ENCODE measurements at places on chromosomes 7 and 10.
A peak's percentile ranks its signal among the peaks of the same experiment; 100 is the strongest.

GRCh38 chr10:16822726-16823360, 5.6 kb upstream of the RSU1 start:
- no peak for DNase-seq

DNA sequence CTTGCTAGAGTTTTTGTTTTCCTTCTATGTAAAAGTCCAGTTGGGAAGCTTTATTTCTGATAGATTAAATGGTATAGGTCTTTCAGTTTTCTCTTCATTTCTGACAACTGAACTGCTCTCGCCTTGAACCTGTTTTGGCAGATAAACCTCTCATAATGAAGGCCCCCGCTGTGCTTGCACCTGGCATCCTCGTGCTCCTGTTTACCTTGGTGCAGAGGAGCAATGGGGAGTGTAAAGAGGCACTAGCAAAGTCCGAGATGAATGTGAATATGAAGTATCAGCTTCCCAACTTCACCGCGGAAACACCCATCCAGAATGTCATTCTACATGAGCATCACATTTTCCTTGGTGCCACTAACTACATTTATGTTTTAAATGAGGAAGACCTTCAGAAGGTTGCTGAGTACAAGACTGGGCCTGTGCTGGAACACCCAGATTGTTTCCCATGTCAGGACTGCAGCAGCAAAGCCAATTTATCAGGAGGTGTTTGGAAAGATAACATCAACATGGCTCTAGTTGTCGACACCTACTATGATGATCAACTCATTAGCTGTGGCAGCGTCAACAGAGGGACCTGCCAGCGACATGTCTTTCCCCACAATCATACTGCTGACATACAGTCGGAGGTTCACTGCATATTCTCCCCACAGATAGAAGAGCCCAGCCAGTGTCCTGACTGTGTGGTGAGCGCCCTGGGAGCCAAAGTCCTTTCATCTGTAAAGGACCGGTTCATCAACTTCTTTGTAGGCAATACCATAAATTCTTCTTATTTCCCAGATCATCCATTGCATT, 27.1 kb downstream of the MET start:
- DNase-seq: no peak

DNA sequence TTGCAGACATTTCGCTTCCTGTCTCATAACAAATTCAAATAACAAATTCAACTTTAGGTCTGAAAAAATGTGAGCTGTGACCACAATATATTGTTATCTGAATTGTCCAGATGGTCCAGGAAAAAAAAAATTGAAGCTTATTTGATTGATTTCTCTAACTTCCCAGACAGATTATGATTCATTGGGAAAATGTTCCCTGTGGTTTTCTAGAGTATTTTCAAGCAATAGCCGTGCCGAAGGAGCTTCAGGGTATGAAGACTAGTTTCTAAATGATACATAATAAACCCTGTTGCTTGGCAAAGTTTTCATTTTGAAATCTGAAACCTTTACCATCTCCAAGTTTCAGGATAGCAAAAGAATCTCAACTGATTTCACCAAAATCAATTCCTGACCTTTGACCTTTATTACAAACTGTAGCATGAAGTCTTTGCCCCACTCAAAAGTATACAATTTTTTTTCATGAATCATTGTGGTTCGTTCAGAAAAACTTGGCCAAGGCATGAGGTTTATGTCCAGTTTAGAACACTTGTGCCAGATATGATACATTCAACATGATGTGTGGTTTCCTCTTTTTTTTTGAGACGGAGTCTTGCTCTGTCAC, 109.9 kb downstream of the JCAD start:
- peak; percentile 98 for DNase-seq

DNA sequence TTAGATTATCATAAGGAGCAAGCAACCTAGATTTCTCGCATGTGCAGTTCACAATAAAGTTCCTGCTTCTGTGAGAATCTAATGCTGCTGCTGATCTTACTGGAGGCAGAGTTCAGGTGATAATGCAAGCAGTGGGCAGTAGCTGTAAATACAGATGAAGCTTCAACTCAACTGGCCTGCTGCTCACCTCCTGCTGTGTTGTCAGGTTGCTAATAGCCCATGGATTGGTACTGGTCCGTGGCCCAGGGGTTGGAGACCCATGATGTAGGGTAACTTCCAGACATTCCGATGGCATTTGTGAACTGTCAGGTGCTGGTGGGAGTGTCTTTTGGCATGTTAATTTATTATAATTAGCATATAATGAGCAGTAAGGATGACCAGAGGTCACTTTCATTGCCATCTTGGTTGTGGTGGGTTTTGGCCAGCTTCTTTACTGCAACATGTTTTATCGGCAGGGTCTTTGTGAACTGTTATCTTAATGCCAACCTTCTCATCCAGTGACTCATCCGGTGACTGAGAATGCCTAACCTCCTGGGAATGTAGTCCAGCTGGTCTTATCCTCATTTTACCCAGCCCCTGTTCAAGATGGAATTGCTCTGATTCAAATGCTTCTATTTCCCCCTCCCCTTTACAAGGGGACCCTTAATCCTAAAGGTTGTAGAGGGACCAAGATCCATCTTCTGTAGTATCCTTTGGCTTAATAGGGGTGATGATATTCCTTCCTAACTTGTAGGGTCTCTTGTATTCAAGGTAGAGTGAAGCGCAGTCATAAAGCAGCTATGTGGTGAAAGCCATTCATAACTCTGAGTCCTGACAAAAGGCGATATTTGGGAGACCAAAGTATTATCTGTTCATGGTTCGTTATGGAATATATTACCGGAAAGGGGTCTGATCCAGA, 165.8 kb downstream of the CCSER2 start:
- peak; percentile 38 for DNase-seq

DNA sequence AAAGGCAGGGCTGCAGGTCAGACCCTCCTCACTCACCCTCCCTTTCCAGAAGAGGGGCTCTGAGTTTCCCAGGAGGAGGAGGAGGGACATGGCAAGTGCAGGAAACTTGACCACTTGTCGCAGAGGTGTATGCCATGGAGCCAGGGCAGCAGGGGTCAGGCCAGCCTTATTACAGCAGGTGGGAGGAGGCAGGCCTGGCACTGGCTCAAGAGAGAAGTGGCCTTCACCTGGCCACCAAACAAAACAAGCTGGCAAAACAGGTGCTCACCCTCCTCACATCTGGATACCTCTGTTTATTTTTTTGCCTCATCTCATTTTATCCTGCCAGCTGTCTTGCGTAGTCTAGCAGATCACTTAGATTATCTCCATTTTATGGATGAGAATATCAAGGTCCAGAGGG, 12.5 kb downstream of the COL13A1 start:
- DNase-seq: no peak

DNA sequence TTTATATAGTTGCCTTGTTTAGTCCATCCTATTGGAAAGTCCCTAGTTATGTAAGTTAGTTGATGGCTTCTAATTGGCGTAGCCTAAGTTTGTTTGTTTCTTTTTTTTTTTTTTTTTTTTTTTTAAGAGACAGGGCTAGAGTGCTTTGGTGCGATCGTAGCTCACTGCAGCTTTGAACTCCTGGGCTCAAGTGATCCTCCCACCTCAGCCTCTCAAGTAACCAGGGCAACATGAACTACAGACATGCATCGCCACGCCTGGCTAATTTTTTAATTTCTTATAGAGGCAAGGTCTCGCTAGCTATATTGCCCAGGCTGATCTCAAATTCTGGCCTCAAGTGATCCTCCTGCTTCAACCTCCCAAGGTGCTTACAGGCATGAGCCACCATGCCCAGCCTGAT, 7.1 kb downstream of the CSGALNACT2 start:
- no peak for DNase-seq

- peak; percentile 64 for DNase-seq
Observed at GRCh38 chr7:41147606-41148485, 555.0 kb downstream of the INHBA start.

GRCh38 chr7:30181211-30181610, 46.4 kb downstream of the MTURN start:
- DNase-seq: no peak

GRCh38 chr10:31299119-31299518, 19.9 kb upstream of the ZEB1 start:
- DNase-seq: no peak

DNA sequence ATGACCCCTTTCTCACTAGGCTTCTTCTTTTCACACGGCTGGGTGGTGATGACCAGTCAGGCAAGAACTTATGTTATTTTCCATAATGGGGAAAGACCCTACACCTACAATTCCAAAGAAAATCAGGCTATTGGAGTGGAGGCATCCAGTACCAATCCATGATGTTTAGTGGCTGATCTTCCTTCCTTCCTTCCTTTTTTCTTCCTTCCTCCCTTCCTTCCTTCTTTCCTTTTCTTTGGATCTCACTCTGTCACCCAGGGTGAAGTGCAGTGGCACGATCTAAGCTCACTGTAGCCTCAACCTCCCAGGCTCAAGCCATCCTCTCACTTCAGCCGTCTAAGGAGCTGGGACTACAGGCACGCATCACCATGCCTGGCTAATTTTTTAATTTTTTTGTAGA, 2.5 kb downstream of the RGS10 start:
- no peak for DNase-seq

DNA sequence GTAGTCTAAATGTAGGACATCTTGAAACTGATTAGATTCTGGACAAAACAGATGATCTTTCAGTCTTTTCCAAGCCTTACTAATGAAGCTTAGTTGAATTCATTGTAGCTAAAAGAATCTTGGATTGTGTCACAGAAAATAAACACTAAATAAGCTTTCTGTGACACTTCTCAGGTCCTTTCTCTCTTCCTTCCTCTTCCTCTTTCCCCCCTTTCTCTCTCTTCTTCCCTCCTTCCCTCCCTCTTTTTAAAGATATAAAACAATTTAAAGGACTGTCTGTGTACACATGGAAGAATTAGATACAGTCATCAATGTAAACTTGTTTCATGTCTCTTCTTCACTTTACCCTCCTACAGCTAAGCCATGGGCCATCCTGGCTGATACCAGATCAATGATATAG, 5.3 kb upstream of the COMMD3 start:
- DNase-seq: no peak

GRCh38 chr10:6297951-6298381, 95.2 kb downstream of the PFKFB3 start:
- DNase-seq: no peak

DNA sequence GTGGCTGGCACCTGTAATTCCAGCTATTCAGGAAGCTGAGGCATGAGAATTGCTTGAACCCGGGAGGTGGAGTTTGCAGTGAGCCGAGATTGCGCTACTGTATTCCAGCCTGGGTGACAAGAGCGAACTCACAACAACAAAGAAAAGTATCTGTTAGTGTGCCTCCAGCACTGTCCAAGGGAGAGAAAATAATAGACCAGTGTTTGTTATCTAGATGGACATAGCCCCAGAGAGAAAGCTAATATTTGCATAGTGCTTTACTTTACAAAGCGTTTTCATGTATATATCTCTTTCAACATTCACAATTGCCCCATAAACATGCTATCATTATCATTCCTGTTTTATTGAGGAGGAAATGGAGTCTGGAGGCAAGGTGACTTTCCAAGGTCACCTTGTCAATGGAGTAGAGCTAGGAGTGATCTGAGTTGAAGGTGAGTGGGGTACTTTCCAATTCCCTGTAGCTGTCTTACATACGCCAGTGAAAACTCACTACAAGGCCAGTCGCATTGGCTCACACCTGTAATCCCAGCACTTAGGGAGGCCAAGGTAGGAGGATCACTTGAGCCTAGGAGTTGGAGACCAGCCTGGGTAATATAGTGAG, 49.7 kb upstream of the KIF5B start:
- DNase-seq: no peak

- DNase-seq: peak; percentile 57
Observed at GRCh38 chr7:131066635-131067034, 261.0 kb upstream of the MKLN1 start.

GRCh38 chr7:148419856-148420832, 170.4 kb upstream of the C7orf33 start:
- DNase-seq: no peak

DNA sequence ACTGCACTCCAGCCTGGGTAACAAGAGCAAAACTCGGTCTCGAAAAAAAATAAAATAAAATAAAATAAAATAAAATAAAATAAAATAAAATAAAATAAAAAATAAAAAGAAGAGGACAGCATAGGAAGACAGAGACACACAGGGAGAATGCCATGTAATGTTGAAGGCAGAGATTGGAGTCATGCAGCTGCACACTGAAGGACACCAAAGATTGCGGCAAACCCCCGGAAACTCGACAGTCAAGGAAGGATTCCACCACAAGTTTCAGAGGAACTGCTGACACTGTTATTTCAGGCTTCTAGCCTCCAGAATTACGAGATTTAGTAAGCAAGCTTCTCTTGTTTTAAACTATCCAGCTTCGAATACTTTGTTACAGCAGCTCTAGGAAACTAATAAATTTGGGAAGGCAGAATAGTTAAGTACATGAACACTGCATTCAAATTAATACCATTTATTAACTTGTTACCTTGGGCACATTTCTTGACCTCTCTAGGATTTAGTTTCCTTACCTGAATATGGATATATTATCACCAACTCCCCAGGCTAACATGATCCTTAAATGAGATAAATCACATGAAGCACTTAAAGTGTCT, 9.5 kb downstream of the CPED1 start:
- no peak for DNase-seq

DNA sequence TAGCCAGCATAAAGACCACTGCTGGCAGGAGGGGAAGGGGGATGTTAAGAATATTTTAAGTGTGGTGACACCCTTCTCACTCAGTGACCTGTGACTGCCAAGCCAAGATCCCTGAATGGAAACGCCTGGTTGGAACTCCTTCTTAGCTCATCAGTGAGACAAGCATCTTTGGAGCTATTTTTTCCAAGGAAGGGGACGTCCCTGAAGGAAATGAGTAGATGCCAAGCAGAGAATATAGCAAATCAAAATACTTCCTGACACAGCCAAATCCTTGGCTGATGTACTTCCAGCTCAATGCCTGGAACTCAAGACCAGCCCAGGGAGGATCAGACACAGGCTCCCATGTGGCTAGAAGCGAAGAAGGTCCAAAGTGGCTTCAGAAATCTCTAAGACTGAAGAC, 82.2 kb downstream of the SORBS1 start:
- no peak for DNase-seq

GRCh38 chr7:34281260-34281659, 375.9 kb downstream of the BMPER start:
- DNase-seq: peak; percentile 3

- no peak for DNase-seq
Observed at GRCh38 chr7:149300620-149301285, 38.8 kb downstream of the ZNF783 start.

DNA sequence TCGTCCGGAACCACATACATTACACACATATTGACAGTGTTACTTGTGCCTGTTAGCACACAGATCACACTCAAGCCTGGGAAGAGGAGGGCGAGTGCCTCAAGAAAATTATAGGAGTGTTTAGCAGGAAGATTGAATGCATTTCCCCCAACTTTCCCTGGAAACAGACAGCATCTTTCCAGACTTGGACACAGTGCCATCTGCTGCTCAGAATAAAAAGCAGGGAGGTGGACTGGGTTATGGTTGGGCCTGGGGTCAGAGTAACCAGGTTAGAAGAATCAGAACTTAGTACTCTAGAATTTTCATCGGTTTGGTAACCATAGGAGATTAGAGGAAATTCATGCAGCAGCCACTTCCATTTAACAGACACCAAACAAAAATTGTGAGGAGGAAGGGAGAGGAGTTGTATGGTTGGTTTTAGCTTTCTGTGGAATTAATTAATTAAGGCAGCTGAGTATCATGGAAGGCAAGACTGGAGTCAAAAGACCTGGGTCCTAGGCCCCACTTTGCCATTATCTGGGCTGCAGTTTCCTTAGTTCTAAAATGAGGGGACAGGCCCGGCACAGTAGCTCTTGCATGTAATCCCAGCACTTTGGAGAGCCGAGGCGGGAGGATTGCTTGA, 43.4 kb upstream of the OPTN start:
- no peak for DNase-seq

Measured in AG10803 (cell line).